ENCODE measurements at places on chromosomes 5 and 9. TPM values are rescaled to one million over a fixed set of nuclear protein-coding genes. Genes with fewer than 3 reads are reported as not detected.

- H3K36me3 ChIP-seq = no peaks in the 10 kb centered on the region
- H3K4me3 ChIP-seq = no peak overlapping the region
- H3K27ac ChIP-seq = no peak overlapping the region
- no peaks in the 10 kb centered on the region for H3K27me3 ChIP-seq
Measured at GRCh38 chr9:16320338-16320902, 550.0 kb downstream of the BNC2 start.

GRCh38 chr5:159602434-159602833 lies 272.1 kb upstream of the IL12B start:
- H3K36me3 ChIP-seq = no peaks in the 10 kb centered on the region
- no peak overlapping the region for H3K27ac ChIP-seq
- no peaks in the 10 kb centered on the region for H3K27me3 ChIP-seq
- no peaks in the 10 kb centered on the region for H3K4me1 ChIP-seq
- no peak overlapping the region for H3K4me3 ChIP-seq

DNA sequence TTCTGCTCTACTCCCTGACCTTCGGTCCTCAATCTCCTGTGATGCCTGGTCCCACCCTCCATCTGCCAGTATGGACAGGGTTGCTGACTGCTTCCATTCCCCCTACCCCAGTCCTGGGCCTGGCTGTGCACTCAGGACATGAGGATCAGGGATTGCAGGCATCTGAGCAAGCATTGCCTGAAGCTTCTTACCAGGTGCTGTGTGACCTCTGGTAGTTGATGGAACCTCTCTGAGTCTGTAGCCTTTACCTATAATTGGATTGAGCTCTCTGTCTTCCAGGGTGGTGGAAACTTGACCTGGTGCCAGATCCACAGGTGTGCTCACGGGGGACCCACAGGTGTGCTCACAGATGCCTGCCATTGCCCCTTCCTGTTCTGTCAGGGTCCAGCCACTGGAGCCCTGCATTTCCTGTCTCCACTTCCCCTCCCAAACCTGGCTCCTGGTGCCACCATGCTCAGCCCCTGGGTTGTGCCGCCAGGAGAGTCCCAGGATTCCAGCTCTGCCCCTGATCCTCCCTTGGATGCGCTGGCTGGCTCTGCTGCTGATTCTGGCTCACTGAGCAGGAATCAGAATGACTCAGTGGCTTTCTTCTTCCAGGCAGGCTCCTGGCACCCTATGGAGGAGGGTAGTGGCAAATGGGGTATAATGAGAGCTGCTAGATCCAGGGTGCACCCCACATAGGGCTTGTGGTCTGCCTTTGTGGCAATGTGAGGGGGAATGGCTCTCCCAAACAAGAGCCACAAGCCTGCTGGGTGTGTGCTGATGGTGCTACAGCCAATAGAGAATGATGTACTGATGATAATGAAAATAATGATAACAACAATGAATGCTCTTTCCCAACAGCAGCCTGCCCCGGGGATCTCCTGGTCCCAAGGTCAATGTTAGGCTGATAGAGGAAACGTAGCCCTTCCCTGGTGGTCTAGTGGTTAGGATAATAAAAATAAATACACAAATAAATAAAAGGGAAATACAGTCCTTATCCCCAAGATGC lies 35.2 kb upstream of the PSD2 start:
- peaks cover 70% of the 10 kb centered on the region for H3K27me3 ChIP-seq
- H3K4me3 ChIP-seq = no peak overlapping the region
- DNase-seq = no peak

DNA sequence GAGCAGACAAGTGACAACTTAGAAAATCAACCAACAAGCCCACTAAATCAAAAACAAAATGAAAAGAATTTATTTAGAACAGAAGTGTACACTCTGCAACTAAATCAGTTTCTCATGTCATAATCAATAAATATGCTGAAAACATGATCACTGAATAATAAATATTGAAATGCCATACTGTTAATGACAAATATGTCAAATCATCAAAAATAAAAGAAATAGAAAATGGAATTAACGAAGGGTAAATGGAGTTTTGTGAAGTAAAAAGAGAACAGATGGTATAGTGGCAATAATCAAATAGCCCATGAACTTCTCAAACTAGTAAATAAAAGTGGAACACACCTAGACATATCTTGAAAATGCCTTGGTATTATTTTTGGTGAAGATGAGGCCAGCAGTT lies 744.9 kb downstream of the TAF11L14 start:
- no peak for DNase-seq
- no peaks in the 10 kb centered on the region for H3K27me3 ChIP-seq
- H3K4me3 ChIP-seq = no peak overlapping the region
- no peak overlapping the region for H3K27ac ChIP-seq
- no peaks in the 10 kb centered on the region for H3K4me1 ChIP-seq
- no peaks in the 10 kb centered on the region for H3K36me3 ChIP-seq

- peaks cover 2% of the 10 kb centered on the region for H3K36me3 ChIP-seq
- peaks cover 11% of the 10 kb centered on the region for H3K4me1 ChIP-seq
- H3K27me3 ChIP-seq = peaks cover 7% of the 10 kb centered on the region
Measured at GRCh38 chr5:119453040-119453373, 710 bp downstream of the HSD17B4 start.

ZNF366 gene
- 0.14 TPM for total RNA-seq
